ENCODE measurements at places on chromosomes 5 and 9.

DNA sequence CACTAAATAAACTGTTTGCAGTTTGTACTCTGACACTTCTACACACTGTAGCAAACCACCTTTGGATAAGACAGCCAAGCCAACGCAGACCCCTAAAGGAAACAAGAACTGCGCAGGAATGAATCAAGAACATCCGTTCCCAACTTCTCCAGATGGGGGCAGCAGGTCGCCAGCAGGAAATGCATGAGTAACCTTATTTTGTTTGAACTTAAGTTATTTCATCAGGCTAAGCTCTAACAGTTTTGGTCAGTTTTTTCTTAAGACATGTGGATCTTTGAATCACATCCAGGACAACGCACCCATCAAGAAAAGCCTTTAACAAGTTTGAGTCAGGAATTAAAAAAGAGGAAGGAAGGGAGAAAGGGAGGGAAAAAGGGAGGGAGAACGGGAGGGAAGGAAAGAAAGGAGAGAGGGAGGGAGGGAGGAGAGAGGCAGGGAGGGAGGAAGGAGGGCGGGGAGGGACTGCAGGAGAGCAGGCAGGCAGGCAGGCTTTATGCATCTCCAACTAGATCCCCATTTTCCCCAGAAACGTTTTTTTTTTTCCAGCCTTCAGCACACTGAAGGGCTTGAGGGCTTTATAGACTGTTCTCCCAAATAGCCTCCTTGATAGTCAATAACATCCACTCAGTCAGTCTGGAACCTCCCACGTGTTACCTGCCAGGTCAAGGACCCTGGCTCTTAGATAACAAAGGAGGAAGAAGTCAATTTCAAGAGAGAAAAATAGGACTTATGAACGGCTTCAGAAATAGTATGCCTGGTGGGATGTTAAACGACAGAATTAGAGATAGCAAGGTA is 22.2 kb downstream of the BHMT start:
- DNase-seq: peak; percentile 89

GRCh38 chr5:150734579-150735384 is 24.0 kb downstream of the DCTN4 start:
- peak; percentile 89 for DNase-seq

- no peak for DNase-seq
Observed at GRCh38 chr5:81171769-81172168, 61.4 kb upstream of the CKMT2 start.

- DNase-seq: no peak
Observed at GRCh38 chr5:74477761-74478160, 162.8 kb downstream of the ENC1 start.

- DNase-seq: no peak
Observed at GRCh38 chr9:114156657-114157421, 1.5 kb downstream of the COL27A1 start.

DNA sequence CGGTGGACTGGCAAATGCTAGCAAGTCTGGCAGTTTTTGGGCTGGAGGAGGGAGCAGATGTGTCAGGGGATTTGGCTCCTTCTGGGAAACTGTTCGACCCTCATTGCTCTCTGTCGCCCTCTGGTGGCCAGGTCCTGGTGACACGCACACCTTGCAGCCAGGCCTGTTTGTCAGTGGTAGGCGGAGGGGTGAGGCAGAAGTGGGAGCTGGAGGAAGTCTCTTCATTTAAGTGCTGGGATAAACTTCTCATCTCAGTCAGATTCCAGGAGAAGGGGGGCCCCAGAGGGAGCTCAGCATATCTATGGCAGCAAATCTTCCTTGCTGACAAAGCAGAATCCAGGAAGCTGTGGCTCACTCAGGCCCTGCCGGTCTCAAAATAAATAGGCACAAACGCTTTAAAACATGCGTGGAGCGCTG is 326.5 kb downstream of the ZSWIM6 start:
- DNase-seq: peak; percentile 88

DNA sequence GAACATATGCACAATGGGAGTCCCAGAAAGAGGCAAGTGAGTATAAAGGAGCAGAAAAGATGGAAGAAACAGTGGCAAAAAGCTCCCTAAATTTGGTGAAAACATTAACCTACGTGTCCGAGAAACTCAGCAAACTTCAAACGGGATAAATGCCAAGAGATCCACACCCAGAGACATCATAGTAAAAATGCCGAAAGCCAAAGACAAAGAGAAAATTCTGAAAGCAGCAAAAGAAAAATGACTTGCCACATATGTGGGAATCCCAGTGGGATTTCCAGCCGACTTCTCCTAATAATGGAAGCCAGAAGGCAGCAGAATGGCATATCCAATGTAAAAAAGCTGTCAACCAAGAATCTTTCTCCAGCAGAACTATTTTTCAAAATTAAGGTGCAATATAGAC is 101.2 kb downstream of the ADAMTS2 start:
- no peak for DNase-seq

GRCh38 chr5:133397990-133398645 is 214.2 kb downstream of the FSTL4 start:
- no peak for DNase-seq

- DNase-seq: no peak
Observed at GRCh38 chr9:114059047-114059803, 18.9 kb downstream of the AMBP start.

DNA sequence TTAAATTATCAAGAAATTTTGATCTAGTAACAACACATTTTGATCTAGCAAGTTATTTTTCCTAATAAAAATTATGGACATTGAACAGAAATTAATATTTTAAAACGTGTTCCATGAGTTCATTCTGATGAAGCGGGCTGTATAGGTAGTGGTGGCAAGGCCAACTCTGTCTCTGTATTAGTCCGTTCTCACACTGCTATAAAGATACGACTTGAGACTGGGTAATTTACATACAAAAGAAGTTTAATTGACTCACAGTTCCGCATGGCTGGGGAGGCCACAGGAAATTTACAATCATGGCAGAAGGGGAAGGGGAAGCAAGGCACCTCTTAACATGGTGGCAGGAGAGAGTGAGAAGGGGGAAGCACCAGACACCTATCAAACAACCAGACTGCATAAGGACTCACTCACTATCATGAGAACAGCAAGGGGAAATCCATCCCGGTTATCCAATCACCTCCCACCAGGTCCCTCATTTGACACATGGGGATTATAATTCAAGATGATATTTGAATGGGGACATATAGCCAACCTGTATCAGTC is 61.2 kb downstream of the TMEM232 start:
- DNase-seq: no peak

GRCh38 chr9:117182046-117182445 is 232.8 kb downstream of the ASTN2 start:
- no peak for DNase-seq

DNA sequence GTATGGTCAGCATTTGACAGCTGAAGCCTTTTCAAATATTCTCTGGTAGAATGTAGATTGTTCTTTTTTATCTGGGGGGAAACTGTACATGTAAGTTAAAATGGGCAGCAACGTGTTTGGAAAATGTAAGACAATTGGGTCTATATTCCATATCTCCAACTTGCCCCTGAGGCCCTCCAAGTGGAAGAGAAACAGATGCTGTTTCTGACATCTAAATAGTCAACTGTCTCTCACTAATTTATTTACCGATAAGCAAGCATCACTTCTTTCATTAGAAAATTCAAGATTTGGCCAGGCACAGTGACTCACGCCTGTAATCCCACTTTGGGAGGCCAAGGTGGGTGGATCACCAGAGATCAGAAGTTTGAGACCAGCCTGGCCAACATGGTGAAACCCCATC is 120.2 kb upstream of the TBCA start:
- no peak for DNase-seq

DNA sequence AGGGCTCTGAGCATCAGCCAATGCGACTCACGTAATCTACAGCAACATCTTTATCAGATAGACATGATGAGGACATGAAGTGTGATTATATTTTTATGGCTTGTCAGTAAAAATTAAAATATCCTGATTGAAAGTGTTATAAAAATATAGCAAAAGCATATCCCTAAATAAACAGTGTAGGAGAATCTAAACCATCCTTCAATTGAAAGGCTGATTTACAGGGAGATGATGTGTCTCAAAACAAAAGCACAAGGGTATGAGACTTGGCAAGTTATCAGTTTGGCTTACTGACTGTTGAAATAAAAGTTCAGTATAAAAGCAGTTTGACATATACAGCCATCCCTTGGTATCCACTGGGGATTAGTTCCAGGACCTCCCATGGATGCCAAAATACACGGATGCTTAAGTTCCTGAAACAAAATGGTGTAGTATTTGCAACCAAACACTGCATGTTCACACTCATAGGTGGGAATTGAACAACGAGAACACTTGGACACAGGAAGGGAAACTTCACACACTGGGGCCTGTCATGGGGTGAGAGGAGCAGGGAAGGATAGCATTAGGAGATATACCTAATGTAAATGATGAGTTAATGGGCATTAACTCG is 149.9 kb upstream of the MAP1B start:
- no peak for DNase-seq

DNA sequence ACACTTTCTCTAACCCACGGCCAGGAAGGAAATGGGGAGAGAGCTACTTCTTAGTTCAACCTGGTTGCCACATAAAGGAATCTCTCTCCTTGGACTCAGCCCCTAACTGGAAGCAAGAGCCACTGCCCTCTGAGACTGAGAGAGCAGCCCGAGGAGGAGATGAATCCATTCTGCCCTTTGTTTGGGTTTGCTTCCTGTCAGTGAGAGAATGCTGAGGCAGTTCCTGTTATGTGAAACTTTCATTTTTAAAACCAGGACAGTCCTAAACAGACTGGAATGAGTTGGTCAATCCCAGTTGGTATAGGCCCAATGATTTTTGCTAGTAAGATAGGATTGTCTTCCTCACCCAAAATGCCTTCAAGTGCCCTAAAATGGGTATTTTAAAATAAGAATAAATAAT is 205.1 kb downstream of the NTRK2 start:
- no peak for DNase-seq

DNA sequence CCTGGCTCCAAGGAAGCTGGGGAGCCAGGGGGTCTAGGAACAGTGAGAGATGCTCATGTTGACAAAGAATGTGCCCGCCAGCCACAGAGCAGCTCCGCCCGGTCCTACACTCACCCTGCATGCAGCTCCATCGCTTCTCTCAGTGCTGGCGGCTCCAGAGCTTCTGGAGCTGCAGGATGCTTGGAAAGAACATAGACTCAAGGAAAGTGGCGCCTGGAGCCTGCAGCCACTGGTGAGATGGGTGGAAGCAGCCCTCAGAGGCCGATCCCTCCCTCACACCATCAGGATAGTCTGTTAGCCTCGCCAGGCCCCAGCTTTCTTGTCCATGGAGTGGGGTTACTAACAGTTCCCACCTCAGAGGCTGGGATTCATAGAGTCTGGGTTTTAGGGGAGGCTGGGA is 26.4 kb upstream of the SLC6A19 start:
- DNase-seq: no peak

- peak; percentile 69 for DNase-seq
Observed at GRCh38 chr5:90802474-90803317, 244.1 kb downstream of the ADGRV1 start.

- DNase-seq: peak; percentile 65
Observed at GRCh38 chr5:672329-673160, 20.6 kb downstream of the TPPP start.

DNA sequence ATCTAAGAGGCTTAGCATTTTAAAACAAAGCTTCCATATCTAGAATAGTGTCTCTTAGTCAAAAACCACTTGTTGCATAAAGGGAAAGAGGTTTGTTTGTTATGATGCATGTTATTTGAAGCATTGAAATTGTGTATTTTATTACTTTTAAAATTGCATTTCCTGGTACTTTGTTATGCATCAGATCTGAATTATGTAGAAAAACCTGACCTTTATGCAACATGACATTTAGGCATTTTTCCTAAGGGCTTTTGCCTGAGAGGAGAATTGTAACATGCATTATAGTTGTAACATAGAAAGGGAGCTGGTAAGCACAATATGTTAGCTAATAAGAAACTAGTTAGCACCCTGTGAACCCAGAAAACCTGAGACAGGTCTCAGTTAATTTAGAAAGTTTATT is 22.0 kb downstream of the ZNF169 start:
- no peak for DNase-seq

- no peak for DNase-seq
Observed at GRCh38 chr9:96852676-96853075, 1.6 kb downstream of the ZNF782 start.

DNA sequence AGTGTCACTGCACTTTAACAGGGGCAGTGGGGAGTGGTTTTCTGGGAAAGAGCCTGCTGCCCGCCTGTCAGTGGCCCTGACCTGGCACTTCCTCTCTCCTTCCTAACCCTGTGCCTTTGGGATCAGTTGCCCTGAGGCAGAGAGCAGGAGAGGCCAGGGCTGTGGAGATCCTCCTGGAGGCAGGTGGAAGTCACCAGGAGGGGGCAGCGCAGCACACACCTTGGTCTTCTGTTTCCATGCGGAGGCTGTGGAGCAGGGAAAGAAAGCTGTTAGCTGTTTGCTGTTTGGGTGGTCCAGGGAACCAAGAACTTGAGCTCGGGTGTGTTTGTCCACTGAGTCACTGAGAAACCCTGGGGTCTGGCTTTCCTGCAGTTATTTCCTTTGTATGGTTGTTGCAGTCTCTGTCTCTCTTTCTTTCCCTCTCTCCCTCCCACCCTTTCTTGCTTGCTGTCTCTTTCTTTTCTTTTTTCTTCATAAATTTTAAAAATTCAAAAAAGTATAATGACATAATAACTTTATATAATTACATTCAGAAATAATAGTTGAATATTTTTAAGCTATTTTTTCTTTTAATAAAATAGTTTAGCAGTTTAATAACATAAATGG is 28.1 kb downstream of the NTRK2 start:
- DNase-seq: peak; percentile 53

- no peak for DNase-seq
Observed at GRCh38 chr5:160548949-160549645, 127.4 kb downstream of the PTTG1 start.

GRCh38 chr5:109315245-109315644 is 94.5 kb downstream of the PJA2 start:
- DNase-seq: no peak

DNA sequence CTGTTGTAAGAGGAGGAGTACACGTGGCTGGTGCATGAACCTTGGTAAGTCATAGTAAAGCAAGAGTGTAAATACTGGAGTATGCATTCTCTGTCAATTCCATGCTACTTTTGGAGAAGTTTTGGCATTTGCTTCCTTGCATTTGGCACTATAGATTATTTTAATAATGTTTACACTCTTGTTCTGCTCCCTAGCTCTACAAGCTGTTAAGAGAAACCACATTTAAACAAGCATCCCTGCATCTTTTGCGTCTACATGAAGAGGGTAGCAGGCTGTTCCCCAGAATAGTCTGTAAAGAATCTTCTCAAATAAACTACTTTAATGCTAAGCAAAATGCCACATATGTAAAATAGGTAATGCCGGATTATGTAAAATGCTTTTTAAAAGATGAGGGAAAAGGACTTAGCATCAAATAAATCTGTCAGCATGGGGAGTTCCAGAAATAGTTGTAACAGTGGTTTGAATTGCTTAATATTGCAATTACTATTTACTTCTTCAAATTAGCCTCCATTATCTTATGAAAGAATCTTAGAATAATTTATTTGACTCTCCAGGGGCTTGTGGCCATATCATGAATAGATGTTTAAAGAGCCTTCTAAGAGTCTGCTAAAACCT is 2127.3 kb upstream of the WWC1 start:
- DNase-seq: no peak

Measured in hematopoietic multipotent progenitor cell treated with erythropoietin and hydrocortisone succinate and interleukin-3 and kit ligand, for 6 days (in vitro differentiated cells).